Muscle of back (tissue), 13 donors: ENCODE measurements at places on chromosomes 3 and 15. TPM values are rescaled to one million over a fixed set of nuclear protein-coding genes. Genes with fewer than 3 reads are reported as not detected.

DNA sequence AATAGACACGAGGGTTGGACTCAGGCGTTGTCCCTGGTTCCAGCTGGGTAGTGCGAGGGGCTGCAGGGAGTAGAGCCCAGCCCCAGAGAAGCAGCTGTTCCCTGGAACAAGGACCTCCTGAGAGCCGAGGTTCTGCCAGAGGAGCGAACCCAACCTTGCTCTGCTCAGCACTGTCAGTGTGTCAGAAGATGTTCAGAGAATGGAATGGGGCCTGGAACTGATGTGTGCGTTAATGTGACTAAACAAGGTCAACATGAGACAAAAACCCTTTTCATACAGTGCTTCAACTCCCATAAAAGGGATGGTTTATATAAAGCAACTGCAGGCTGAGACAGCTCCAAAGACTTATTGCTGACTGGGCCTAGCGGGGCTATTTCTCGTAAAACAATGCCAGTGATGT is 35.5 kb upstream of the HACD2 start:
- DNase-seq = no peak

The ALG1L2 gene
- polyA plus RNA-seq = 2.0 TPM

DNA sequence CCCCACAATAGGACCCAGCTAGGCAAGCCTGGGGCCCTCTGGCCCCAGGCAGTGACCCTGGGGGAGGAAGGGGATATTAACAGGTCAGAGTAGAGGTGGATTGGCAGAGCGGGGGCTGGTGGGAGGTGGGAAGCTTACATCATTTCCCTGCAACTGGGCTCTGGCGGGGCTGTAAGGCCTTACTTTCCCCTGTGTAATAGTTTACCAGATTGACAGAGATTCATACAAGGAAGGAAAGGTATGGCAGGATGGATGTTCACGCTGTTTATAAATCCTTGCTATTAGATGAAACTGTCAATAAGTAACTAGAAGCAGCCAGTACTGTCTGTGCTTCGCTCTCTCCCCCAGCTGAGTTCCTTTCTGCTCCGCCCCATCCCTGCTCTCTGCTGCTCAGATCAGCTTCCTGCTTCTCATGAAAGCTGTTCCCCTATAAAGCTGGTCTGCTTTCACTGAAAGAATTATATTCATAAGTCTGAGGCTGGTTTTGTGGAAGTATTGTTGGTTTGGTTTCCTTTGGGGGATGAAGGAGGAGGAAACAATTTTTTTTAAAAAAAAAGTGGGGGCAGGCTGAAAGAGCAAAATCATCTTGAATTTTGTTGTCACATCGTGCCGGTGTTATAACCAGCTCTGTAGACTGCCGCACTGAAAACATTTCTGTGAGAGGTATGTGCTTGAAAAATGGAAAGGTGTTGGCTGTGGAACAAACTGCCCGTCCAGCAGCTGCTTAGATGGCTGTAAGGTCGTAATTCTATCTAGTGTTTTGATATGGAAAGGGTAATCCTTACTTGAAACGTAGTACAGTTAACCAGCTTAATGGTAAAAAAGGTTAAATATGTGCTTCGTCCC is 76.4 kb downstream of the BBX start:
- peak; percentile 70 for DNase-seq

GRCh38 chr15:86063356-86064095 is 16.1 kb upstream of the AGBL1 start:
- no peak for DNase-seq

DNA sequence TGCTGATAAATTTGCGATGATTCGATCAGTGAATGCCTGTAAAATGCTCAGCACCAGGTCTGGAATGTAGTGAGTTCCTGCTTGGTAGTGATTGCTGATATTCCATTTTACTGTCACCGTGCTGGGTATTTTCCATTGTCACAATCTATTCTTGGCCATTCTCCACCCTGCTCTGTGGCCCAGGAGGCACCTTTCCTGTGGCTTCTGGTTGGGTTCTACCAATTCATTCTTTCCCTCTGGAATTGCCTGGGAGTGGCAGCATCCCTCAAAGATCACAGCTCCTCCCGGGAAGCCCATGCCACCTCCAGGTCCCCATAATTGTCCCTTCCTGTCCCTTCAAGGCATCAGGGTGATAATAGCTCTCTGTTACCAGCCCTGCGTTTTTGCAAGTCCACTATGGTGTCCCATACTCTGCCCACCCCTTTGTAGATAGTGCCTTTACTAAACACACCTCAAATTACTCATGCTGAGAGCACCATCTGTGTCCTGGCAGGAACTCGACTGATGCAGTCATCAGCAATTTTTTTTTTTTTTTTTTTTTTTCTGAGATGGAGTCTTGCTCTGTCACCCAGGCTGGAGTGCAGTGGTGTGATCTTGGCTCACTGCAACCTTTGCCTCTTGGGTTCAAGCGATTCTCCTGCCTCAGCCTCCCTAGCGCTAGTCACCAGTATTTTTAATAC is 177.8 kb upstream of the PROK2 start:
- DNase-seq = no peak

The SPSB4 gene
- polyA plus RNA-seq = 23.9 TPM

The SLC15A2 gene
- polyA plus RNA-seq = 42.8 TPM

The TMCO5A gene
- polyA plus RNA-seq = not detected

The CTDSPL2 gene
- polyA plus RNA-seq = 33.9 TPM

DNA sequence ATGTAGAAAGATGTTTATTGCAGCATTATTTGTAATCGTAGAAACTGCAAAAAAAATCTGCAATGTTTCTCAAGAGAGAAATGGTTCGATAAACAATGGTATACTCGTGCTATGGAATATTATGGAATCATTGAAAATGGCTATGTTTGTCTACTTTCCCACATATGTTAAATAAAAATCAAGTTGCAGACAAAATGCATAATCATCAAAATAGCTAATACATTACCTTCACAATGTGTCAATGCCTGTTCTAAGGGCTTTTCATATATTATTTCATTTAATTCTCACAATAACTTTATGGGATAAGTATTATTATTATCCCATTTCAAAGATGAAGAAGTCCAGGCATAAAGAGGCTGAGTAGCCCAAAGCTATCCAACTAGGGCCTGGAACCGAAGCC is 2.2 kb upstream of the EIF2B5 start:
- DNase-seq = no peak

GRCh38 chr3:137988982-137989381 is 21.0 kb upstream of the CLDN18 start:
- DNase-seq = no peak

GRCh38 chr3:177551431-177551836 is 354.2 kb upstream of the TBL1XR1 start:
- DNase-seq = no peak
